ENCODE measurements at places on chromosomes 3 and 15.

- peak; percentile 39 for DNase-seq
These were observed 10.4 kb upstream of the BAHD1 start for GRCh38 chr15:40430271-40430805.

DNA sequence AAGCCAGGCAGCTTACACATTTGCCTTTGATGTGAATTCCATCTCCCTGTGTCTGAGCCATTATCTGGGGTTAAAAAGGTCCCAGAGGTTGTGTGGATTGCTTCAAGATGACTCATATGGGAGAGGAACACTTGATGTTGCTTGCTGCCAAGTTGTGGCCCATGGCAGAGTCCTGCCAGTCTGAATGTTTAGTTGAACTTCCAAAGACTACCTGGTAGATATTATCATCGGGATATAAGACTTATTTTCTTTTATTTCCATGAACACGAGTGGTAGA is 85.6 kb downstream of the TJP1 start:
- peak; percentile 85 for DNase-seq

GRCh38 chr3:47362701-47363100 is 18.1 kb upstream of the PTPN23 start:
- peak; percentile 3 for DNase-seq

- DNase-seq = no peak
These were observed 158.1 kb downstream of the PTPRG start for GRCh38 chr3:61719278-61719977.

- no peak for DNase-seq
These were observed 99.2 kb downstream of the PDZRN3 start for GRCh38 chr3:73525591-73525990.

DNA sequence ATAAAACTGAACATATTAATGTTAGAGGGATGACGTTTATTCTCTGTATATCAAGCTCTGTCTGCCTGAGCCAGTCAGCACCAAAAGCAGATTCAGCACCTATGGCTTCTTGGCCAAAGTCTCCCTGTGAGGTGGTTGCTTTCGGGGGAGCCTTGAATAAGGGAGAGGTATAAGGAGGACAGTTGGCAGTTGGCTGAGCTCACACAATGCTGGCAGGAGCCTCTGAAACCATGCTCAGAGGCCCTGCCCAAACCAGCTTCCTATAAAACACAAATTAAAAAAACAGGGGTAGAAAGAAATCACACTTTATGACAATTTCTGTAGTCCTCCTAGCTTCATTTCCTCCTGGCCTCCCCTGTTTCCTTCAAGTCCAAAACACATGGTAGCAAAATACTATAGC is 18.8 kb downstream of the ARHGEF3 start:
- no peak for DNase-seq

GRCh38 chr15:63136742-63137141 is 15.1 kb downstream of the LACTB start:
- no peak for DNase-seq

GRCh38 chr3:49277383-49277775 is 347 bp upstream of the C3orf62 start:
- no peak for DNase-seq

DNA sequence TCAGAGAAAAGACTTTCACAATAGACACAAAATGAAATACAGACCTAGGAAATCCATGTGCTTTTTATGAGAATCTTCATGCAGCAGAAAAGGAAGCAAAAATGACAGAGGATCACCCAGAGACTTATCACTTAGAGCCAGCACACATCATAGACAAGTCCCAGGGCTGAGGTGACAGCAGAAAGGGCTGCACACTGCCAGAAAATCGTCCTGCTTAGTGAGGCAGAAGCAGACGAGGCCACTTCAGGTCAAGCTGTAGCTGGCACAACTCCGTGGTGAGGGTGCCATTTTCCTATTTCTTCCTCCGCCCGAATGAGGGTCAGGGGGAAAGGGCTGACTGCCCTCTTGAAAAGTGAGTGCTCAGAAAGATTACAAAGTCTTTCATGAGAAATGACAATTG is 95.9 kb upstream of the TNIK start:
- no peak for DNase-seq

DNA sequence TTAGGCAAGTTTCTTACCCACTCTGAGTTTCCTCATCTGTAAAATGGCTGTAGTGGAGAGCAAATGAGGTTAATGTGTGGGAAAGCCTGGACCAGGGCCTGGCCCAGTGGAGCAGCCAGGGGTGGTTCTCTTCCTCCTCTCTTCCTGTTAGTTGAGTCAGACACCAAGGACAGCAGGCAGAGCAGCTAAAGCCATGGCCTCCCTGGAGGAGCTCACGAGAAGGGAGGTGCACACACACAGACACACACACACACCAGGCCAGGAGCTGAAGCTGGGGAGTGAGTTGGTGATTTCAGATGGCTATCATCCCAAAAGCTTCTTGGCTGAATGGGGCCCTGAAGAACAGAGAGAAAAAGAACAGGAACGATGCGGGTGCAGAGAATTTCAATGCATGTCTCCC is 33.2 kb upstream of the TSPAN3 start:
- no peak for DNase-seq

GRCh38 chr3:141328286-141329166 is 39.8 kb upstream of the ZBTB38 start:
- no peak for DNase-seq

- no peak for DNase-seq
These were observed 12.6 kb downstream of the DCP1A start for GRCh38 chr3:53334742-53335141.

DNA sequence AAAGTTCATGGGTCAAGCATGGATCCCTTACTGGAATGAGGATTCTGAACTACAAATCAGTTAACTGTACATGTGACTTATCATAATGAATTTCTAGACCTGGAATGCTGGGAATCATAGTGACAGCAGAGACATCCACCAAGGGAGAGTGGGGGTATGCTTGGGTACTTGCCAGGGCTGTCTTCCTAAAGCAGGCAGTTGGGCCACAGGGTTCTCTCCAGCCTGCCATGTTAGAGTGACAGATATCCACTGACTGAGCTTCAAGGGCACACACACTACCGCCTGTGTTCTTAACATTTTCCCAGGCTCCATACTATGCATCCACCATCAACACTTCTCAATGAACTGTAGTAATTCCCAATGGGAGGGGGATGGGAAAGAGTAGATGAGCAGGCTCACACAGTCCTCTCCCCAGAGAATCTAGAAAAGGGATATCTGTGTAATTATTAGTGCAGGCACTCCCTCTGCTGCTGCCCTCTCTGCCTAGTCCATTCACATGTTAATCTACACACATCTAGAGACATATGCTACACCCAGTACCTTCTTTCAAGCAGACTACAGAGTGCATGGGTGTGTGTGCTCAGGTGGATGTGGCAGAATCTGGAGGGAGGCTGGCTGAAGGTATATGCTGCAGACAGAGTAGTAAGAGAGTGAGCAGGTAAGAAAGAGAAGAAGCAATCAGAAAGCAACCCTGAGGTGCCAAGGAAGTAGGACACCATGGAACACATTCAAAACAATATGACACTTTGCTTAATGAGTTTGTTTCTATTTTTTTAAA is 3.7 kb downstream of the FSTL1 start:
- DNase-seq = no peak

- no peak for DNase-seq
These were observed 78.4 kb downstream of the NR2E3 start for GRCh38 chr15:71888797-71889196.

DNA sequence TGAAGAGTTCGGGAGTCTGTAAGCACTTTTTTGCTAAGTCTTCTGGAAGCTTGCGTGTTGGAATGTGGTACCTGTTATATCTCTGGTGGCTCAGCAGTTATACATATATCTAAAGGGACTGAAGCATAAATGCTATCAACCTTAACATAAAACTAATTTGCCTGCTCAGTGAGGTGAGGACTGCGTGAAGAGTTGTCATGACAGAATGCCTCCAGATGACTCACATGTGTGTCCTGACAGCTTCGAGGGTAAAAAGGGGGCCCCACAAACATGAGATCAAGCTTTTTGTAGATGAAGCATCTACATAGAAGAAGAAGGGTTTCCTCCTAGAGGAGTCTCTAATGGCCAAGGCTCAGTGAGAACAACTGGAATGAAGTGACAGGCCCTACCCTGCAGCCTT is 88.8 kb upstream of the C3orf80 start:
- DNase-seq = no peak

DNA sequence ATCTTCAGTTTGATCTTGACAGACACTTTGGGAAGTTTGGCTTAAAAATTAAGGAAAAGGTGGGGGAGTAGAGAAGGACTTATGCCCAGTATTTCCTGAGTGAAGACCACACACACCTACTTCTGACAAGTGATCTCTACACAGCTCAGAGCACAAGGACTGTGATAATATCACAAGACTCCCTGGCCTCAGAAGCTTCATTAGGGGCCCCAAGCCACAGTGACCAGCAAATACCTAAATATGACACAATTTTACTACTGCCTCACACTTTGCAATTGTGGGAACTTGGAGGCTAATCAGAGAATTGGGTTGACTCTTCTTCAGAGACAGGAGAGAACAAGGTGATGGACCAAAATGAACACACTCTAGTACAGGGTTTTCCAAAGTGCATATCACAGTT is 2.6 kb downstream of the ILDR1 start:
- DNase-seq = no peak

GRCh38 chr3:10192953-10193691 is 28.4 kb downstream of the IRAK2 start:
- no peak for DNase-seq

- DNase-seq = peak; percentile 10
These were observed 182.5 kb downstream of the TPRG1 start for GRCh38 chr3:189353988-189354889.

GRCh38 chr3:181210275-181210674 is 220.7 kb upstream of the DNAJC19 start:
- DNase-seq = no peak

- DNase-seq = no peak
These were observed 71.5 kb downstream of the RGMA start for GRCh38 chr15:93017526-93017925.
